KG1 (cell line): ENCODE measurements at places on chromosomes 12 and 14.

GRCh38 chr14:54498095-54498531 lies 9.3 kb upstream of the GMFB start:
- DNase-seq: no peak

DNA sequence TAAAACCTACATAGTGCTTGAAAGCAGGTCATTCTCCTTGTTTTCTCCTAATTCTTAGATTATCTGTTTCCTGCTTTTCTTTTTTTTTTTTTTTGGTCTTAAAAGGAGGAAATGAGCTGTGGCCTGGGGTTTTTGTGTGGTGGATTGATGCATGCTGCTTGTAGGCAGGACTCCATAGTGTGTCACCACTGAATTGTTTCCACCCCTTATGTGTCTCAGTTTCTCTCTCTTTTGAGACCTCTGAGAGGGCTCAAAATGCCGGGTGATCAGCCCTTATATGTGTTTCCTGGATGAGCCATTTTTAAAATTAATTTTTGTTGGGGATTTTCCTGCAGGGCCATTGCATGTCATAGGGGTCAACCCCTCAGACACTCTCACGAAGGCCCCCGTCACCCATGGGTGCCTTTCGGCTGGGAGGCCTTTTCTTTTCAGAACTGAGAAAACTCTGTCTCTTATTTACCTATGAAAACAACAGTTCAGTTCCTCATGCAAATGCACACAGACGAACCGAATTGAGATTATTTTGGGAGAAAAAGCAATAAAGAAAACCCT lies 32.0 kb upstream of the LRRK2 start:
- no peak for DNase-seq

GRCh38 chr14:98070536-98070935 lies 1201.5 kb downstream of the BCL11B start:
- no peak for DNase-seq

- no peak for DNase-seq
Measured at GRCh38 chr12:5220835-5221234, 177.2 kb downstream of the KCNA5 start.

DNA sequence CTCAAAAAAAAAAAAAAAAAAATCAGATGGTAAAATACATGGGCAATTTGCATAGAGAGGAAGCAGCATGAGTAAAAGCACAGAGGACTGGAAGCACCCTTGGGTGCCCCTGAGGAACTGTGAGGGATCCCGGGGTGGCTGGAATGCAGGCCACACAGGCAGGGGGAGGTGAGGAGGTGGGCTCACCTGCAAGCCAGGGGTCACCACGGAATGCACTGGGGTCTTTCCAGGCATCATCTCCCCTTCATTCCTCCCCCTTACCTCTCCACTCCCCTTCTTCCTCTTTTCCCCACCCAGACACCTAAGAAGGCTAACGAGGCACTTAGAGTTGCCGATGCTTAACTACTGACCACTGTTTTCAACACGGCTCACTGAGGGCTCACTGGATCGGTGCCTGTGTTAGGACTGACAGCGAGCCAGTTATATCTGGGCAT lies 14.4 kb upstream of the HIP1R start:
- no peak for DNase-seq

GRCh38 chr12:119447618-119448017 lies 113.1 kb downstream of the CCDC60 start:
- DNase-seq: no peak

DNA sequence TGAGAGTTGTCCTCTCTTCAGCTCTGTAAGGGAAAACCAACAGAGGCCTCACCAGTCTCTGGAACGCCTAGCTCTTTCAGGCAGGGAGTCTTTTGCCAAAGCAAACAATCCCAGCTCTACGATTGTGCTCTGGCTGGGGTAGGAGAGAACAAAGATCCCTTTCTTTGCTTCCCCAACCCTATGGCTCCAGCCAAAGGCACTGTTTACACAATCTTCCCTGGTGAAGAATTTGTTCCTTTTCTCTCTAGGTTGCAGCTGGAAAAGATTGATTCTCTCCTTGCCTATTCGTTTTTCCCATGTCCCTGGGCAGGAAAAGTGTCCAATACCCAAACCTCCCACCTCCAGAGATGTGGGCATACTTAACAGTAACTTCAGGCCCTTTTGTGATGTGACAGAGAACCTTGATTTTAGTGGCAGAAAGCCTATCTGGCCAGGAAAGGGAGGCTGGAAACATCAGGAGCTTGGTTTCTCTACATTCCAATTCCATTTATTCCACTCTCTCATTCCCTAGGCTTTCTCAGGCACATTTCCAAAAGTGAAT lies 16.8 kb downstream of the ATP5MC2 start:
- DNase-seq: no peak

DNA sequence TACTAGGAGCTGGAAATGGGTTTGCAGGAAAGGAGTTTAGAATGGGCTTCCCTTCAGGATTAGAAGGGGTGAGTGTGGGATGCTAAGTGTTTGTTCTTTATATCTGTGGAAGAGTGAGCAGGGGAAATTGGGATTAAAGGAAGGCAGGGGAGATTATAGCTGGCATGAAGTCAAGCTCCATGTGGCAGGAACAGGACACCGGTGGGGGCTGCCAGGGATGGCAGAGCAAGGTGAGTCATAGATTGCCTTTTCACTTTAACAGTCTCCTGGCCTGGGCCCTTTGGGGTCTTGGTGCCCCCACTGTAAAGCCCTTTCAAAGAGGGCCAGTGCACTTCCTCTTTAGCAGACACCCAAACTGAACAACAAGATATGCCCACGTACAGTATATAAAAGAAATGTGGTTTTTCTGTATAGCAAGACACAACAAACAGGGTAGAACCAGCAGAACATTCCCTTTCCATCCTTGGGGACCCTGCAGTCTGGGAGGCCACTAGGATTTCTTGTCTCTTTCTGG lies 23.1 kb upstream of the FBXO21 start:
- no peak for DNase-seq

GRCh38 chr14:47662466-47662865 lies 12.9 kb downstream of the MDGA2 start:
- no peak for DNase-seq

DNA sequence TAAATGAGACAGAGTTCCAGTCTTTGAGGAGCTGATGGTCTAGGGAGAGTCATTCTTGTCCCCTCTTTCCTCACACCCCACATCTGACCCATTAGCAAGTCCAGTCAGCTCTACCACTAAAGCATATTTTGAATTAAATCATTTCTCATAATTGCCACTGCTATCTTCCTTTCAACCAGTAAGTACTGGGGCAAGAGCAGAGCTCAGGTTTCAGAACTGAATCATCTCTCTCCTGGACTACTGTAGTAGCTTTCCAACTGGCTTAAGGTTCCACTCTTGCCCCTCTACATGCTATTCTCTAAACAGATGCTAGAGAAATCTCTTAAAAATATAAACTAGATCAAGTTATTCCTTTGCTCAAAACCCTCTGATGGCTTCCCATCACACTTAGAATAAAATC lies 218.3 kb downstream of the TTC6 start:
- no peak for DNase-seq

DNA sequence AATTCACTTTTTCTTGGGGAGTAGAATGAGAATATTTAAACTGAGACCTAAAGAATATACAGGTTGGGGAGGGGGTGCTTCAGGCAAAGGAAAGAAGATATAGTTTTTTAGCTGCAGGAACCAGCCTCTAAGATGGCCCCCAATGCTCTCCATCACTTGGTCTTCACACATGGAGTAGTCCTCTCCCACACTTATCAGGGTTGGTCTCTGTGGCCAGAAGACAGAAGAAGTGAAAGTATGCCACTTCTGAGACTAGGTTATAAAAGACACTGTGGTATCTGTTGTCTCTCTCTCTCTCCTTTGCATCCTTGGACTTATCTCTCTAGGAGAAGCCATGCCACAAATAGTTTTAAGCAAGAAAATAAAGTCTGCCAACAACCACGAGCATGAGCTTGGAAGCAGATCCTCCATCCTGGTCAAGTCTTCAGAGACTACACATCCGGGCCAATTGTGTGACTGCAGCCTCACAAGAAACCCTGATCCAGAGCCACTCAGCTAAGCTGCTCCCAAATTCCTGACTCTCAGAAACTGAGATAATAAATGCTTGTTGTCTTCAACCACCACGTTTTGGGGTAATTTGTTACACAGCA lies 18.0 kb downstream of the PUS7L start:
- DNase-seq: no peak

GRCh38 chr12:130818272-130818634 lies 20.8 kb downstream of the STX2 start:
- no peak for DNase-seq

DNA sequence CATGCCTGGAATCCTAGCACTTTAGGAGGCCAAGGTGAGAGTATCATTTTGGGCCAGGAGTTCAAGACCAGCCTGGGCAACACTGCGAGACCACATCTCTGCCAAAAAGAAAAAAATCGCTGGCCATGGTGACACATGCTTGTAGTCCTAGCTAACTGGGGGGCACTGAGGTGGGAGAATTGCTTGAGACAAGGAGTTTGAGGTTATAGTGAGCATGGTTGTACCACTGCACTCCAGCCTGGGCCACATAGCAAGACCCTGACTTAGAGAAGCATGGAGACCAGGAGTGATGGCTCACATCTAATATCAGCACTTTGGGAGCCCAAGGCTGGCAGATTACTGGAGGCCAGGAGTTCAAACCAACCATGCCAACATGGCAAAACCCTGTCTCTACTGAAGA lies 9.2 kb downstream of the PTGES3 start:
- DNase-seq: no peak

GRCh38 chr12:104520242-104520900 lies 63.6 kb downstream of the CHST11 start:
- no peak for DNase-seq

GRCh38 chr14:93743270-93744060 lies 44.8 kb downstream of the PRIMA1 start:
- no peak for DNase-seq

- no peak for DNase-seq
Measured at GRCh38 chr12:5586201-5586600, 154.3 kb downstream of the NTF3 start.

- no peak for DNase-seq
Measured at GRCh38 chr14:35344107-35344807, 52.1 kb downstream of the PSMA6 start.

GRCh38 chr14:91636604-91637003 lies 95.3 kb downstream of the CATSPERB start:
- DNase-seq: no peak

DNA sequence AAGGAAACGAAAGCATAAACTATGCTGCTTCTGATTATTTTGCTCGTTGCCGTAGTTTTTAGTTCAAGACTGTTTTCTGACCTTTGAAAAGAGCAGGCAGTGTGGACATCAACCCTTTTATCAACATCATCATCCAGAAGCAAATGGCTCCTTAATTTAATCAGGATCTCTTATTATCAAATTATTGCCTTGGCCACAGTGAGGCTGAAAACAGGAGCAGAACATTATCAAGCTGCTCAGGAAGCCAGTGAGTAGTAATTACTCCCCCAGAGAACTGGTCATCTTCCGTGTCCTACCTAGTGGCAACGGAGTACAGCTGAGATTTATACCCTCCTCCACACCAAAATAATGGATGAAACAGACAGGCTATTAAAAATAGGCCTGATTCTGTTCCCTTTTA lies 2.2 kb upstream of the DIABLO start:
- DNase-seq: no peak

GRCh38 chr14:75443203-75443969 lies 15.6 kb downstream of the JDP2 start:
- no peak for DNase-seq

DNA sequence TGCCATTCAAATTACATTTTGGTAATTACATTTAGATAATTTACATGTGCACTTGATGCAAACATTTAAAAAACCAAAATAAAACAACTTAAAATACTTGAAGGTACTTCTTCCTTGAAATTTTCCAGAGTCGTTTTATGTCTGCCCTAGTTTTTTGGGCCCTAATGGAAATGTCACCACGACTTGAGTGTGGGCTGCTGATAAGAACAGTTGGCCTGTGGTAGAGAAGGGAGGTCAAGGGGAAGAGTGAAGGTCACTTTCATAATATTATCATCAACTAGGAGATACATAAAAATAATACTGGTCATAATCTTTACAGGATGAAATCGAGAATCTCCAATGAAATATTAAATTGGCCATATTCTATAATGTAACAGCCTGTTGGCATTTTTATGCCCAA lies 23.1 kb downstream of the ZDHHC17 start:
- no peak for DNase-seq

GRCh38 chr12:112288638-112289037 lies 93.6 kb downstream of the HECTD4 start:
- DNase-seq: no peak

GRCh38 chr14:94934276-94934810 lies 164.4 kb upstream of the GSC start:
- DNase-seq: no peak

DNA sequence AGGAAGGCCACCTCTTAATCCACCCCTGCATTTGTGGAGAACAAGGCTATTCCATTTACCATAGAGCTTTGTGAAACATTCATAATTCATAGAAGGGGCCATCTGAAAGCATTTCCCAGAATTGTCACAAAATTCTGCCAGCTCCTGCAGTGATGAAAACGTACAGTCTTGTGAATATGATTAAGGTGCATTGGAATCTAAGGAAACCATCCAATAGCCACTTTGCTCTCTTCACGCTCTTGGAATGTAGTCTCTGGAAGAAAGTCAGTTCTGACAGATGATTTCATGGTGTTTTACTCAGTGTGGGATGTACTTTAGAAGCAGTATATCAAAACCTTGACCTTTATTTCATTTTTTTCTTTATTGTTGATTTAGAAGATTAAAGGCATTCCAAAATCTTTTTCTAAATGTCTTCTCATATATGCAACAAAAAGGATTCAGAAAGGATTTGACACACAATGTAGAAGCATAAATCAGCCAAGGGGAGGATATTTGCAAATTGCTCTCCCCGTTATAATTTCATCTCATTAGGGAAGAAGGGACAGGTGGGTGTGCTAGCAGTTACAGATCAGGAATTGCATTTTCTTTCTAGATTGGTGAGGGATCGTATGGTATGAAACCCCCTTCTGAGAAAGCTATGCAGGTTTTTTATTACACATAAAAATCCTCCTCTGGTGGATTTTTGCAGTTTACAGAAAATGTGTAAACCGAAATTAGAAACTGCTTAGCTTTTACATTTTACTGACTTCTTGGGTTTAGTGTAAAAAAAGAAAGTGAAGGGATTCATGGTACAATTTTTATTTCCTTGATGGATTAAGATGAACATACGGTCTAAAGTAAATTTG lies 390.2 kb downstream of the LRIG3 start:
- DNase-seq: no peak

- no peak for DNase-seq
Measured at GRCh38 chr12:10031771-10032175, 1.3 kb downstream of the CLEC9A start.

- no peak for DNase-seq
Measured at GRCh38 chr12:40158592-40159111, 52.8 kb upstream of the SLC2A13 start.

- no peak for DNase-seq
Measured at GRCh38 chr14:26286081-26286912, 311.5 kb downstream of the NOVA1 start.

DNA sequence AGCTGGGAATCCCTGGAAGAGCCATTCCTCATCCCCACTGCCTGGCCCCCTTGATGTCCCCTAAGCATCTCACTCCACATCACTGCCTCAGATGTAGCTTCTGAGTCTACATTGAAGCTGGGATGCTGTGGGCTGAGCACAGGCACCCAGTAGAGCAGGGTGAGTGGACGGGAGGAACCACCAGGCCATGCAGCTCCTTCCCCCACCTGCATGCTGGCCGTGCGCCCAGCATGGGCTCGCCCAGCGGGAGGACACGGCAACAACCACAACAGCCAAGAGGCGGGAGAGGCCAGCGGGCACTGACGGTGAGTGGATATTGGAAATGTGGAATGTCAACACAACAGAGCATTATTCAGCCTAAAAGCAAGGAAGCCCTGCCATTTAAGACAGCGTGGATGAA lies 310.9 kb downstream of the ADGRD1 start:
- no peak for DNase-seq
